Stimulated activated CD4-positive, alpha-beta T cell treated with anti-CD3 and anti-CD28 coated beads, TNF-alpha, amount 100 ng/mL, for 24 hours (primary cell): ENCODE measurements at places on chromosomes 6 and 20.

DNA sequence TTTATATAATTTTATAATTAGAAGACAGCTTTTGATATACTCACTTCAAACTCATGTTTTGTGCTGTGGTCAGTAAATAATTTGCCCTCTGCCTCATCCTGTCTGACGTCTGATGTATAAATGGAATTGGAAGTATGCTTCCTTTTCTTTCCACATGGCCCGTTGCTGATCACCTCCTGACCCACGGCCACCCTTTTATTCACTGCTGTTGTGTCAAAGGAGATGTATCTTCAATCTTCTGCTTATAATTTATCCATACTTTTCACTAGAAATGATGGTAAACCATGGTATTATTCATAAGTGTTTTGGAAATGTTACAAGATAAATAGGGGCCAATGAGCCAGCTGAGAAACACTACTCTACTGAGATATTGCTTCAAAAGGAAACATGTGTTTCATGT is 841.8 kb downstream of the PHF3 start:
- no peak for DNase-seq

GRCh38 chr6:118382126-118382525 is 166.0 kb upstream of the PLN start:
- no peak for DNase-seq

DNA sequence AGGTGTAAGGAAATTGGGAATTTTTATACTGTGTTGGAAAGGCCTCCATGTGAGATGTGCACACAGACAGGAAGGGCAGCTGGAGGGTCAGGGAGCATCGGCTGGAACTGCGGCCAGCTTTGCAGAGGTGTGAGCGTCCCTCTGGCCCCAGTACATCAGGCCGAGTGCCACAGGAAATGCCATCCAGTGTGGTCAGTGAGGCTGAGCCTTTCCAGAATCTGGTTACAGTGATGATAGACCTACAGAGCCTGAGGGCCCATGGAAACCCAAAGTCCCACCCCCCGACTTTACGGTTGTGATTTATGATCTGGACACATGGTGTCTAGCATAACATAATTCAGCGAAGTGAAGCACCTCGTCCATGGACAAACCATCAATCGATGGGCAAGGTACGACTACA is 137.3 kb upstream of the PDE10A start:
- no peak for DNase-seq

DNA sequence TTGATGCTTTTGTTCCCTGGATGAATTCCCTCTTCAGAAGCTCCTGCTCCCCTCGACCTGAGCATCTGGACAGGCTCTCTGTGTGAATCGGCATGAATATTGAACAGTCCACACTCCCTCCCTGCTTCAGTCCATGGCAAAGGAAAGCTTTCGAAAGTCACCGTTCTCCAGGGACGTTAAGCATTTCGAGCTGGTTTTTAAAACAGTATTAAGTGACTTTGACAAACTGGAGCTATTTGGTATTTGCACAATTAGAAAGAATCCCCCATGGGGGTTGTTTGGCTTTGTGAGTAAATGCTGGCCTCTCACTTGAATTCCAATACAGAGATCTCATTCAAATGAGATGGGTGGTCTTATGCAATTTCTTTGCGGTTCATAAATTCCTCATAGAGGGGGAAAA is 85.3 kb upstream of the TIAM2 start:
- DNase-seq, result no peak

GRCh38 chr20:17421493-17421892 is 109.7 kb downstream of the BFSP1 start:
- no peak for DNase-seq

- DNase-seq, result no peak
Measured at GRCh38 chr6:147078602-147079001, 125.6 kb upstream of the STXBP5 start.

DNA sequence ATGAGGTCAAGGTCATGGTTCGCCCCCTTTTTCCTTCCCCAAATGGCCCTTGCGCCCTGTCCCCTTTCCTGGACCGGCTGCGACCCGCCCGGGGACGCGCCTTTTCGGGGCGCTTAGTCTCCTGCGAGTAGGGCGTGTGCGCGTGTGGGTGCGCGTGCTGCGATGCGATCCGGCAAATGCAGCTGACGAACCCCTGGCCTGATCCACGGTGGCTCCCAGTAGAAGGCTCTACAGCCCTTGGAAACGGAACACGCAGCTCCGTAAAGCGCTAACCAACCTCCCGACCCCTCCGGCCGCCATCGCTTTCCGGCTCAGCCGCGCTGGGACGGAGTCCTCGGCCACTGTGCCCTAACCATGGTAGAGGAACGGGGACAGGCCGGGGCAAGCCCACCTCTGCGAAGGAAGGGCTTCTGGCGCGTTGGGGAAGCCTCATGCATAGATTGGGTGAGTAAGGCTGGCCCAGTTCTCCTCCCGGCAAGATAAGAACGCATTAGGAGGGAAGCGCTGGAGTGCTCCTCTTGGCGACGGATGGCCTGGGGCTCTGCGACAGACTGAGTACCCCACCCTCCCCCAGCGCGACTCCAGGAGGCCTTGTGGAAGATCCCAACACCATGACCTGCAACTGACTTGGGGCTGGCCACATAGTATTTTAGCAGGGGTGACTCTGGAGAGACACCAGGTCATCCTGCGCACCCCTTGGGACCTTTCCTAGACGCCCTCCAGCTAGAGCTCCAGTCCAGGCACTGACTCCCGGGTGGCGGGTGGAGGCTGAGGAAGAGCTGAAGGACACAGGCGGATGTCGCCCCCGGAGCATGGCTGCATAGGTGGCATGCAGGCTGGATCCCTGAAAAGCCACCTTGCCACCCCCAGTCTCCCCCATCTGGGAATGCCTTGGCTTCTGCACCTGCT is 1.1 kb upstream of the SLC4A11 start:
- no peak for DNase-seq

DNA sequence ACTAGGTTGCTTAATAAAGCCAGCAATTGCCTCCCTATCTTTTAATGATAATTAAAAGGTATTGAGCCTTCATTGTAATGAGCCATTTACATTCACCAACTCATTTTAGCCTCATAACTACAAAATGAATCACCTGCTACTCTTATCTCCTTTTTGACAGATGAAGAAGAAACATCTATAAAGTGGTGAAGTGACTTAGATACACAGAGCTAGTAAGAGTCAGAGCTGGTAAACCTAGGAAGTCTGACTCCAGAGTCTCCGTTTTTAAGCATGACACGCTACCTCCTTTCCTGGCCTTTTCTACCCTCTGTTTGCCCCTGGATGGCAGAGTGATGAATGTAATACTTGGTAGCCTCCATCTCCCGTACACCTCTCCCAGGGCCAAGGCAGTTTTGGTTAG is 93.5 kb downstream of the SPTLC3 start:
- no peak for DNase-seq

- no peak for DNase-seq
Measured at GRCh38 chr20:44282192-44282591, 28.8 kb downstream of the FITM2 start.

DNA sequence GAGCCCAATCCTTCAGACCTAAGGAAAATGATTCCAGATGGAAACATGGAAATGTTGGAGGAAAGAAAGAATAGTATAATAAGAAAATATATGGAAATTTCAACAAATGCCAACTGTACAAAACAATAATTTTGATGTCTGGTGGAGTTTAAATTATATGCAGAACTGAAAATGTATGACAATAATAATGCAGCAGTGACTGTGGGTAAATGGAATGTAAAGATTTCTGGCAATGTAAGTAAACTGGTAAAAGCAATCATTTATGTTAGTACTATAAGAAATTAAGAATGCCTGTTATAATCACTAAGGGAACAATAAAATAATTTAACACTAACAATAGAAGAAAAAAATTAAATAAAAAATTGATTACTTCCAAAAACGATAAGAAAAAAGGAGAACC is 89.0 kb downstream of the EDN1 start:
- no peak for DNase-seq

- no peak for DNase-seq
Measured at GRCh38 chr6:170167657-170168159, 123.2 kb downstream of the DLL1 start.

- no peak for DNase-seq
Measured at GRCh38 chr6:135412761-135413160, 84.8 kb downstream of the AHI1 start.

DNA sequence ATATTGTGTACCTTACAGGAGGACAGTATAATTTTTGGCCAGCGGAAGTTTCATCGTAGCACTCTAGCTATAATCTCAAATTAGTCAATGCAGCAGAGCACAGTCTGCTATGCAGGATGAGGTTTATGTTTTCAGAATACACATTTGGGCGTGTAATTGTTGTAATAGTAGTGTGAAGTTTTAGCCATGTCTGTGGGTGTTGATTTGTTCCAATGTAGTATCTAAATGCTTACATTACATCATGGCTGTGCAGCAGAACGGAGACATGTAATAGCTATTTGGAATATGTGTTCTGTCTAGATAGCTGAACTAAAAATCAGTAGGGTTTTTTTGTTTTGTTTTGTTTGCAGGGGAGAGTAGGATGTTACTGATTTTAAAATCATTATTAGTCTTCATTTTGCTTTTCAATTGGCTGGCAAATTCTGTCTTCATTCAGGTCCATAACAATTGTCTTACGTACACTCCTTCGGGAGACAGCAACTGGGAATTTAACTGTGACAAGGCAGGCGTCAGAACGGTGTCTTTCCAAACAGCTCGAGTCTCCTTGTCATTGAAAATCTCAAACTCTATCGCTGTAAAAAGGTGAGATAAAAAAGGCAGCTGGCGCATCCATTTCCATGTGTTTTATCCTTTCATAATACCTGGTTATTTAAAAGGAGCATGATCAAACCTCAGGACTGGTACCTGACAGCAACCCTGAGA is 65.1 kb upstream of the CDH4 start:
- DNase-seq, result no peak

DNA sequence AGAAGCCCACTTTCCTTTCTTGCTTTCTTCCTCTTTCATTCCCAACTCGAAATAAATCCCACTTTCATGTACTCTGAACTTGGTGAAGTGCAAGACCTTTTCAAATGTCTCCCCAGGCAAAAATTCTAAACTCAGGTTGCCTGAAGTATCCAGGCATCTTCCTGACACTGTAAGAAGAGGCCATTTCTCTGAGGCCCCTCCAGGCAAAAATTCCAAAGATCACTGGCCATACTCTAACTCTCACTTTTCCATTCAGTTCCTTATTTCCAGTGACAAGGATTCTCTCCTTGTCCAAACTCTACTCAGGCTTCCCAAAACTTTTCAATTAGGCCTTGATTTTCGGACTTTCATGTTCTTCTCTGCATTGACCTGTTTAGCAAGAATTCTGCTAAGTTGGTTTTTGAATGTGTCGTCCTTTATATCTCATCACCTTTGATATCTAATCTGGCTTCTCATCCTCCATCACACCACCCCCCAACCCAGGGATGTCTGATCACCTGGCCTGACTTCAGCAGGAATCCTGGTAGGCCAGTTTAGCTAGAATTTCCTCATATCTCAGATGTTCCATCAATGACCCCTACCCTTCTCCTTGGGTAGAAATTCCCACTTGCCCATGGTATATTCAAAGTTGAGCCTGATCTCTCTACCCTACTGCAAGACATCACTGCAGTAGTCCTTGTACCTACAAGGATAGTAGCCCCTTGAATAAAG is 124.9 kb downstream of the RCAN2 start:
- DNase-seq, result no peak

- DNase-seq, result no peak
Measured at GRCh38 chr6:126127659-126128058, 141.3 kb downstream of the TRMT11 start.

- DNase-seq, result no peak
Measured at GRCh38 chr6:9039258-9039657, 603.9 kb upstream of the SLC35B3 start.

DNA sequence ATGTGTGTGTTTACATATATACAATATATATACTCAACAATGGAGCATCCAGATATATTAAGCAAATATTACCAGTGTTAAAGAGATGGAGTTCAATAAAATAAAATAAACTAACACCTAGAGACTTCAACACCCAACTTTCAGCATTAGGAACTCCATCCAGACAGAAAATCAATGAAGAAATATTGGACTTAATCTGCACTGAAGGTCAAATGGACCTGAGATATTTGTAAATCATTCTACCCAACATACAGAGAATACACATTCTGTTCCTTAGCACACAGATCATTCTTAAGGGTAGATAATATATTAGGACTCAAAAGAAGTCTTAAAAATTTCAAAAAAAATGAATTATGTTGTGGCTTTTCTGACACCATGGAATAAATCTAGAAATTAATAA is 832.3 kb upstream of the ADGRB3 start:
- DNase-seq, result no peak

GRCh38 chr20:40953416-40953815 is 75.2 kb upstream of the TOP1 start:
- DNase-seq, result no peak

DNA sequence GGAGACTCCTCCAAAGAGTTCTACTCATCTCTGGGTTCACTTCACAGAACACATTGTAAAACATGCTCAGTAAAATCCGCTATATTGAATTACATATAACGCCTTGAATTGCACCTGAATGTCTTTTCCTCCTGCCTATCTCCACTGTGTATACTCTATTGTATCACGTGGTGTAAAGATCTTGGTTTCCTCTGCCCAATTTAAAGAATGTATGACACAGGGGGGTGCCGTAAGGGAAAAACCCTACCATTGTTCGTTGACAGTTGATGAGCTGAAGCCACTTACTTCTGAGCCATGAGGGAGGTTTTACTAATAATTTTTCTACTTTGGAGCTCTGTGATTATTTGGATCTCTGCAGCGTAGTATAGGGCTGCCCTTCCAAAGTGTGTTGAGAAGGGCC is 6.0 kb downstream of the ASF1A start:
- no peak for DNase-seq

DNA sequence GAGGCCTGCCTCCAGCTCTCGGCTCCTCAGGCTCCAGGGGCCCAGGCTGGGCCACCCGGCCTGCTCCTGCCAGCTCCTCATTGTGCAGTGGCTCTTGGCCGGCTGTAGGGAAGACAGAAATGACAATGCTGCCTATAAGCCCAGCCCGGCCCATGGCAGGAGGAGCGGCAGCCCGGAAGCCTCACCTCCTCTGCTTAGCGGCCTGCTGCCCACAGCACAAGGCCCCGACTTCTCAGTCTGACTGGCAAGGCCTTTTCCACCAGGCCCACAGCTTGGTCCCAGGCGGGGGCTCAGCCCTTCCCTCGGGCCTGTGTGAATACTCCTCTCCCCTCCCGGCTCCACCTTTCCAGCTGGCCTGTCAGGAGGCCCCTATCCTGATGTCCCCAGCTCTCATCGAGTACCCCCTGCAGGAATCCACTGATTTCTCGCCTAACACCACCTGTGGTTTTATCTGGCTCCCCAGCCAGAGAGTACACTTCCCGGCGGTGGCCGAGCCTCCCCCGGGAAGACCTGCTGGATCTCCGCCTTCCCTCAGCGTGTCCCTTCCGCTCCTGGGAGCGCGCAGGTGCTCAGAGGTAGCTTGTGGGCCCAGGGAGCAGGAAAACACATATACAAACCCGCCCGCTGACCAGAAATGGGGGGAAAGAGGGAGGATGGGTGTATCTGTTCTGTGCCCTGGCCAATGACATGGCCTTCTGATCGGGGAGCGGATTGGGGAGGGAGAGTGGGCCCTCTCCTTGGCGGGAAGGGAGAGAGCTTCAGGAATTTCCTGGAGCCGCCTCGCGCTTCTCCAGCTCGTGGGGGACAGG is 963 bp downstream of the DDRGK1 start:
- DNase-seq, result no peak
